ENCODE measurements at places on chromosomes 5 and 9.

GRCh38 chr9:36764364-36765076 is 191.8 kb downstream of the MELK start:
- DNase-seq: no peak

GRCh38 chr5:158014372-158014771 is 155.4 kb upstream of the CLINT1 start:
- no peak for DNase-seq

GRCh38 chr5:7894860-7895259 is 25.9 kb downstream of the MTRR start:
- DNase-seq: no peak

DNA sequence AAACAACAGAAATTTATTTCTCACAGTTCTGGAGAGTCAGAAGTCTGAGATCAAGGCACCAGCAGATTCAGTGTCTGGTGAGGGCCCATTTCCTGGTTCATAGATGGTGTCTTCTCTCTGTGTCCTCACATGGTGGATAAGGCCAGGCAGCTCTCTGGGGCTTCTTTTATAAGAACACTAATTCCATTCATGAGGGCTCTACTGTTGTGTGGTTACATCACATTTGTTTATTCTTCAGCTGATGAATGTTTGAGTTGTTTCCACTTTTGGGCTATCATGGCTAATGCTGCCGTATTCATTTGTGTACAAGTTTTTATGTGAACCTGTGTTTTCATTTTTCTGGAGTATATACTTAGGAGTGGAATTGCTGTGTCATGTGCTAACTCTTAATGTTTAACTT is 35.2 kb downstream of the DDX4 start:
- DNase-seq: no peak

DNA sequence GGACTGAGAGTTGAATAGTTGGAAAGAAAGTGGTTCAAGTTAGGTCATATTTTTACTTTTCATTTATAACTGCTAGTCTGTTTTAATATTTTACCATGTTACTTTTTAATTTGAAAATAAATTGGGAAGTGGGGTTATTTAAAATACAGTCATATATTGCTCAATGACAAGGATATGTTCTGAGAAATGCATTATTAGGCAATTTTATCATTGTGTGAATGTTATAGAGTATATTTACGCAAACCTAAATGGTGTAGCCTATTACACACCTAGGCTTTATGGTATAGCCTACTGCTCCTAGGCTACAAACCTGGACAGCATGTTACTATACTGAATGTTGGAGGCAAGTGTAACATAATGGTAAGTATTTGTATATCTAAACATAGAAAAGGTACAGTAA is 5.2 kb downstream of the CCDC152 start:
- no peak for DNase-seq

- no peak for DNase-seq
Observed at GRCh38 chr9:30036558-30036957, 2347.9 kb upstream of the ACO1 start.

- no peak for DNase-seq
Observed at GRCh38 chr5:44869928-44870327, 61.2 kb downstream of the MRPS30 start.

- no peak for DNase-seq
Observed at GRCh38 chr5:169880012-169880663, 100.2 kb downstream of the INSYN2B start.

DNA sequence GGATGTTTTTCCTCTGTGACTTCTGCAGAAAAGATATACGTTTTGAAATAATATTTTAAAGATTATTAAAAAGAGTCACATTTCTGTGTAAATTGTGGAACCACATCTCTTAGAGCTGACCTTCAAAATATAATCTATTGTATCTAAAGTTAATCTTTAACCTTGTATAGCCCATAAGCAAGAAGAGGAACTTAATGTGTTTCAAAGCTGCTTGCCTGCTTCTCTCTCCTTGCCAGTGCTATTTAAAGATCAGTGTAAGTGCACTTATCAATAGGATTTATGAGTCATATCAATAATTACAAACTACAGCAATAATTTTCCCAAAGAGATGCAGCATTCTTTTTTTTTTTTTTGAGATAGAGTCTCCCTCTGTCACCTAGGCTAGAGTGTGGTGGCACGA is 29.4 kb upstream of the GDA start:
- DNase-seq: no peak

DNA sequence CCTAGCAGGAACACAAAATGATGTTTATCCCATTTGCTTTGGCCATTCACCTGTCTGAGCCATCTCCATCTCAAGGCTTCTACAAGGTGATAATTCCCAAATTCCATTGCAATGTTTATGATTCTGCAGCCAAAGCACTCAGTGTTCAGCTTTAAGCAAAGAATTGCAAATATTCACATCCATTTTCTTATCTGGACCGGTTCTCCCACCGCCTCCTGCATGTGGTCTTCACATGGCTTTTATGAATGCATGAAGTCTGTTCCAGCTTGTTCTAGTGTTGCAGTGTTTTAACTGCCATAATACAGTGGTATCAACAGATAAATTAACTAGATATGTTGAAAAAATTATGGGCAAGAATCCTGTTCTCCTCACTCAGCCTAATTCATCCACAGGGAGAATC is 443.0 kb upstream of the KLF4 start:
- DNase-seq: no peak

GRCh38 chr9:126886034-126886822 is 25.8 kb downstream of the ZBTB34 start:
- DNase-seq: no peak

GRCh38 chr9:76355886-76356285 is 38.3 kb downstream of the RFK start:
- no peak for DNase-seq

- DNase-seq: no peak
Observed at GRCh38 chr9:94792511-94792910, 66.0 kb downstream of the AOPEP start.

- DNase-seq: no peak
Observed at GRCh38 chr5:159393854-159394274, 63.6 kb upstream of the IL12B start.

DNA sequence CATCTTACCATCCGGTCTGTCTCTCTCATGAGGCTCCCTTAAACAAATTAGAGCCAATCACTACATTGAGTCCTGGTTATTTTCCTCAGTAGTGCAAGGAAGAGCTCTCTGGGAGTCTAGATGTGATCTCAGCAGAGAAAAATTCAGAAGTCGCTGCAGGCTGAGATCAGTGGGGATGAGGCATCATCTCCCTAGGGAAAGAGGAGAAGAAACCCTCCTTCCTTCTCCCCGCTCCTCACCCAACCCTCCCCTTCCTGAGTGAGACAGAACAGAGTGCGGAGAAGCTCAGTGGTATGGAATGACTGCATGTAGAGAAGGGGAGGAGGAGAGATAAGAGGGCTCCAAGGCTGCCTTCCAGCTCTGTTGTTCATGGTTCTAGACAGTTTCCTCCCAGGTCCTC is 80.5 kb downstream of the PAPPA start:
- DNase-seq: no peak

DNA sequence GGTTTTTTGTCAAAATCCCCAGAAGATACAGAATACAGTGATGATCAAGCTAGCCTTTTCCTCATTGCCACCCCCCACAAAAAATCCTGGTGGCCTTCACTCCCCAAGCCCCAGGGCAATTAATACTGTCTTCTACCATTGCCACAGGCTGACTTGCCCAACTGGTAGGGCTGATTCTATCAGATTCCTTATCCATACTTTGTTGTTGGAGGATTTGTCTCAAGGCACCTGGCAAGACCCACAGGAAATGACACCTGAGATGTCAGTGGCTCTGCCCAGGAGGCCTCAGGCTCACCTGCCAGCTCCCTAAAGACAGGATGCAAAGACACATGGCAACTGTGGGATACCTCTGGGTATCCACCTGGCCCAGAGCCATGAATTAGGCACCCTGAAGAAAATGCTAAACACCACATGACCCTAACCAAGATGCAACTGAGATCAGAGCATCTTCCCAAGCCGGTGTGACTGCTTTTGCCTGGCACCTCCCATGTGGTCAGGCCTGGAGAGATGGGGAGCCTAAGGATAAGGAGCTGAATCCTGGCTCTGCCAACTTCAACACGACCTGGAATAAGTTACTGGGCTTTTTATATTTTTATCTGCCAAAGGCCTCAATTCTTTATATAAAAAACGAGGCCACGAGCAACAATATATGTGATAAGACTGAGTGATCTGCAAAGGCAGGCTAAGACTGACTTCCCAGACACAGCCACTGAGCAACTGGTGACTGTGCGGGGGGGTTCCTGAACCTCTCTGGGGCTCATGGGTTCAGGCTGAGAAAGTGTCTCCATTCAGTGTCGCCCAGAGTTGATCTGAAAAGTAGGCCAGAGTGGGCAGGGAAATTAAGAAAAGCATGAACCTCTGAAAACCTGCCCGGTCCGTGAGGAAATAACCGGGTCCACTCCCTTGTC is 944 bp downstream of the ATOX1 start:
- no peak for DNase-seq

- DNase-seq: no peak
Observed at GRCh38 chr9:34568774-34569173, 20.8 kb downstream of the CNTFR start.

DNA sequence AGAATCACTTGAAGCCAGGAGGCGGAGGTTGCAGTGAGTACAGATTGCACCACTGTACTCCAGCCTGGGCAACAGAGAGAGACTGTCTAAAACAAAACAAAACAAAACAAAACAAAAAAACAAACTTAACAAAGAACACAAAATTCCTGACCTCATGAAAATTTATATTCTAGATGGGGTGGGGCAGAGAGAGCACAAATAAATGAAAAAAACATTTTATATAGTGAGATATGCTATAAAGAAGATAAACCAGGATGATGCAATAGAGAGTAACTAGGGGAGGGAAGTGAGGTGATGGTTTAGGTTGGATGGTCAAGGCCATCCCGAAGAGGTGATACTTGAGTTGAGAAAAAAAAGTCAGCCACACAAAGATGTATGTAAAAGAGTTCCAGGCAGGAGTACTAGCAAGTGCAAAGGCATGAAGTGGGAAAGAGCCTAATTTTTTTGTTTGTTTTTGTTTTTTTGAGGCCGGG is 10.2 kb upstream of the LARS1 start:
- DNase-seq: no peak

DNA sequence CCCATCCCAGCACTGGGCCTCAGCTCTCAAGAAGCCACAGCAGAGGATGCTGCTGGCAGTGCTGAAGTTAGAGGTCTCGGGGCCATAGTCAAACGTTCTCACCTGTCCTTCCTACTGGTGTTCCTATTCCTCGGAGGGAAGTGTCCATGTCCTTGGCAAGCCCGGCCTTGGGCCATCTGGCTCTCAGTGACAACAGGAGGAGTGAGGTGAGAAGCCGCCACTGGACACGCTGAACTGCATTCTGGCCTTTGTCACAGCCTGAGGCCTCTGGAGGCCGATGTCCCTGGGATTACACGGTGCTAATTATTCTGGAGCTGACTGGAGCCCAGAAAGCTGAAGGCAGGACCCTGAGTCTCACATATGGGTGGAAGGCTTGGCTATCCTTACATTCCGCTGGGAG is 92.5 kb downstream of the OLFM1 start:
- DNase-seq: no peak

- DNase-seq: no peak
Observed at GRCh38 chr5:107056278-107056677, 614.5 kb downstream of the EFNA5 start.

GRCh38 chr9:88379352-88379751 is 8.9 kb upstream of the SPIN1 start:
- no peak for DNase-seq

- DNase-seq: no peak
Observed at GRCh38 chr5:127647361-127647958, 1.4 kb upstream of the CTXN3 start.

GRCh38 chr9:77015327-77016048 is 4.0 kb upstream of the FOXB2 start:
- no peak for DNase-seq

DNA sequence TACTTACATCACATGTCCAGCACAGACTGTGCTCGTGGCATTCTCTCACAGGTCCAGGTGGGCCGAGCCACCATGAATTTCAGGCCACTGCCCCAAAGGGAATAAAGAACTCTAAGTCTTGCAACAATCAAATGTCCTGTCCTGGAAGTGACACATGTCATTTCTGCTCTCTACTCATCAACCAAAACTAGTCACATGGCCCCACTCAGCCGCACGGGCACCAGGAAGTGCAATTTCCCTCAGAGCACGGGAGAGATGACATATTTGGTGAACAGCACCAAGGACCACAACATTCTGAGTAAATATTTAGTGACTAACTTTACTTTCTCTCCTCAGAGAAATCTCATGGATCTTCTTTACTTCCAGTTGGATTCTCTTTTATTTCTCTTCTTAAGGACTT is 131.1 kb upstream of the TUT7 start:
- no peak for DNase-seq

GRCh38 chr9:134533850-134534588 is 107.6 kb upstream of the COL5A1 start:
- no peak for DNase-seq

- no peak for DNase-seq
Observed at GRCh38 chr9:127973169-127974000, 7.4 kb downstream of the EEIG1 start.

DNA sequence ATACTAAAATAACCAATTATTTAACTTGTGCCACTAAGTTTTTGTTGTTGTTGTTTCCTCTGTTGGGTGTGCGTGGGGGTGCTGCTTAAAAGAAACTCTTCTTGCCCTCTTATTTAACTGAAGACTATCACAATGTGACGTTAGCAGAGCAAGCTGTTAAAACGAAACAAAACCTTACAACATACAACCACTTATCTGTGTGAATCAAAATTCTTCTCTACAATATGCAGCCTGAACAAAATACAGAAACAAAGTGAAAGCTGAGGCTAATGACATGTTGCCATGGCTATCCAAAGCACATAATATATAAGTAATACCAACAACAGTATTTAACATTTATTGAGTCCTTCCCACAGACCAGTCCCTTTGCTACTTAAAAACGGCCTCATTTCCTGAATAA is 291.0 kb downstream of the FBXL17 start:
- DNase-seq: no peak

GRCh38 chr5:42586625-42587024 is 163.4 kb downstream of the GHR start:
- DNase-seq: no peak

DNA sequence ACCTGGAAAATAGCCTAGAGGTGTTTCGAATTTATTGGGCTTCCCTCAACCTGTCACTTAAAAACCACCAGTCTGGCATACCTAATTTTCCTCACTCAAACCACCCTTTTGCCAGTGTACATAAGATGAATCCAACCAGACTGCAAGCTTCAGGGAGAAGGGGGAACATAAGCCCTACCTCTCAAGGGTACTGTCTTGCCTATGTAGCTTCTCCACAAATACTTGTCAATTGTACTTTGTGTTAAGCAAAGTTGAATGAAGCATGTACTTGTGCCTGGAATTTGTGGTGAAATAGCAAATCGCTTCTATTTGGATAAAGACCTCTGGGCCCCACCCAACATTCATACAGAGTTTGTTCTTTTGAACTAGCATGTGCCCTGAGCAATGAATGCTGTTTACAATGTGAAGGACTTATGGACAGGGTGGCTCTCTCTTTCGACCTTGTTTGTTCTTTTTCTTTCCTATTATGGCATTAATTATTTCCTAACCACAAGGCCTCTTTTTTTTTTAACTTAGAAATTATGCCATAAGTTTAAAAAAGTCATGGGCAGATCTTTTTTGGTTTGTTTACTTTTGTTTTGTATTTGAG is 580.2 kb downstream of the EBF1 start:
- DNase-seq: no peak

GRCh38 chr5:108524564-108524963 is 142.7 kb upstream of the FBXL17 start:
- DNase-seq: no peak

Measured in GM12864 (cell line).